Activated naive CD4-positive, alpha-beta T cell treated with anti-CD3 and anti-CD28 coated beads, Interleukin-2, amount 50 U/mL, for 72 hours (primary cell): ENCODE measurements at places on chromosomes 3 and 15. TPM values are rescaled to one million over a fixed set of nuclear protein-coding genes. Genes with fewer than 3 reads are reported as not detected.
A peak's percentile ranks its signal among the peaks of the same experiment; 100 is the strongest.

DNA sequence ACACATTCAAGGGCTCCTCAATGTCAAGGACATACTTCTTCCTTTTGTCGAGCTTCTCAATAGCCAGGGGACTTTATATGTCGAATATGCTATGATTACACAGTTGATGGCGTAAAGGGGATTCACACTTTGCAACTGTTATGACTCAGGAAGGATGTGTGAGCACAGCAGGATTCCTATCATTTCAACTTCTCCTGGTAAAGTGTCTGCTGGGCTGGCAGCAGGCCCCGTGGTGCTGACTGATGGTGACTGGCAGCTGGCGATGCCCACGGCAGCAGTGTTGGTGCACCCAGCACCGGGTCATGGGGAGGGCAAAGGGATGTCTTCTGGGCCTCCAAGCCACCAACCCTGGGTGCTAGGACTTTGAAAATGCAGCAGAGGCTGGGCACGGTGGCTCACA lies 44.8 kb upstream of the GNB5 start:
- no peak for DNase-seq

DNA sequence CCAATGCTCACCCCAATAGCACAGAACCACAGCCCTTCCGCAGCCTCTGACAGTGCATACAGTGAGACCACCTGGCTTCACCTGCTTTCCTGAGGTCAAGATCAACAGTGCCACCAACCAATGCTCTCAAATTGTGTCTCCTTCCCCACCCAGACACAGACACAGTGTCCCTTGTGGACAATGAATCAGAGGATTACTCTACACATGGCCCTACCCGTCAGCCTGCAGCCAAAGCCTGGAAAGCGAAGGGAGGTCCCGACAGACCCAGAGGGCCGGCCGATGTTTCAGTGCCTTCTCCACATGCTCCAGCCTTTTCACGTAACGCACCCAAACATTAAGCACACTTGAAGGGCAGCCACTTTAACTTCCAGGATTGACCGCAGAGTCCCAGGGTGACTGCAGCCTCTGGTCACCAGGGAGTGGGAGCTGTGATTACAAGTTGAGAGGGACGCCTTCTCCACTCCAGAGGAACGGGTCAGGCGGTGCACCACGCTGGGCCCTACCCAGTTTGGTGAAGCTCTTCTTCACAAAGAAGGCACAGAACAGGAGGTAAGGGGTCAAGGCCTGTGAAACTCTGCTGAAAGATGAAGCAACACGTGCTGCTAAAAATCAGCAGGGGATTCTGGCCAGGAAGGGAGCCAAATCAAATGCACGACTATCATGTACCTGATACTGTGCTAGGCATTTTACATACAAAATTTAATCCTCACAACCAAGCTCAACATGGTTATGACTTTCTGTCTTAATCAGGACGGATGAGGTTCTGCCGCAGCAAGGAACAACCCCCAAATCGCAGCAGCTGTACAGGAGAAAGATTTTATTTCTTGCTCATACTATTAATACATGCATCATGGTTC lies 17.2 kb downstream of the KLHL25 start:
- DNase-seq, result no peak

Gene MAP6D1
- not detected for total RNA-seq

DNA sequence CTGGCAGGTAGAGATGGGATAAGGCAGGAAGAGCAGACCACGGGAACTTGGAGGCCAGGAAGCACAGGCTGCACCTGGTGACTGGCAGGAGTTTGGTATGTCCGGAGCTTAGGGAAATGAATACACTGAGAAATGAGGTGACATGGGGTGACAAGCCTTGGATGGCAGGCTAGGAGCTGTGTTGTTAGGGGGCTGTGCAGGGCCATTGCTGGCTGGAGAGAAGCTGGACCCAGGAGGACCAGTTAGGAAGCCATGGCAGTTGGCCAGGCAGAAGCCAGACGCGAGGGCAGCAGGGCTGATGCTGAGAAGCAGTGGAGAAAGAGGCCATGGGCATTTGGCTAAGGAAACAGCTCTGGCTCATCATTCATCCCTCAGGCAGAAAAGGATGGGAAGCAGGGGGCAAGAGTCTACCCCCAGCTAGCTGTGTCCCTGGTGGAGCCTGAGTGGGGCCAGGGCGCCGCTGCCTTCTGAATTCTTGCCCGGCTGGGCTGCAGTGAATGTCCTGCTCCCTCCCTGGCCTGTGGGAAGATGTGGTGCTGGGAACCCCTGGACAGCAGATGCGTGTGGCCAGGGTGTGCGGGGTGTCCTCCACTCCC lies 255.8 kb downstream of the FAM43A start:
- no peak for DNase-seq

DNA sequence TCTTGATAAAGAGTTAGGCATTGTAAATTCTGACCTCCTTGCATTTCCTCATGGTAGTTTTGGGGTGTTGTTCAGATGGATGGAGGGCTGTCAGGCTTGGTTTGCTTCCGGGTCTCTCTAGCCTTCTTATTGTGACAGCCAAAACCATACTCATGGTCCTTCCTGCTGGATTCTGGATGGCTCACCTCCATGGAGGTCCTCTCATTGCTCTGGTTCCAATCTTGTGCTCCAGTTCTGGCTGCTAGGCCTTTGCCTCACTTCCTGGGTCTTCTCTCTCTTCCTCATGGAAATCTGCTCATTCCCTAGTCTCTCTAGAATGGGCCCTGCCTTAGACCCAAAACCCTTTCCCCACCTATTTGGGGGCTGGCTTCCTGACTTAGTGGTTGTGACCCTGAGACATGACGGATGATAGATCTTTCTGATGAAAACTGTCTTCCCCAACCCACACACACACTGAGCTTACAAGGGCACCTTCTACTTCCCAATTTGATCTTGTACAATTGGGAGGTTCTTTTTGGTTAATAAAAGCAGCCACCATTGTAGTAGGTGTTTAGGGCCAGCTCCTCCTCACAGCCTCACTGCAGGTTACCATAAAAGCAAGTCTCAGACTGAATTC lies 66.2 kb upstream of the XCR1 start:
- no peak for DNase-seq

DNA sequence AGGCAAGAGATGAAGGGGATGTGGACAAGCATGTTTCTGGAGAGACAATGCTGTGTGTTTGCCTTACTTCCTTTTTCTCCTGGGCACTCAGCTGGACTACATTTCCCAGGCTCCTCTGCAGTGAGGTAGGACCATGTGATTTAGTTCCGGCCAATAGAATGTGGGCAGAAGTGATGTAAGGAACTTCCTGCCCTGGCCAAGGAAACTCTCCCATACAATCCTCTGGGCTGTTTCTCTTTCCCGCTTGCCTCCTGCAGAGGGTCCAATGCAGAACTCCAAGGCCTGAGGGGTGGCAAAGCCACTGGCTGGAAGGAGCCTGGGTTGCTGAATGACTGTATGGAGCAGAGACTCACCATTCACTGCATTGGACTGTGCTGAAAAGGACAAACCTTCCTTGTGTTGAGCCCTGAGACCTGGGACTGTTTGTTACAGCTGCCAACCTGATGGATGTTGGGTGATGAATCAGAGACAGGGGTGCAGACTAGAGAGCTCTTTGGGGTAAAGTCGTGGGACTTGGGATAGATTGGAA lies 82.7 kb upstream of the SLC6A6 start:
- DNase-seq, result peak; percentile 18

Gene SH3GL3
- total RNA-seq, result not detected

Gene BRPF1
- 24.3 TPM for total RNA-seq

DNA sequence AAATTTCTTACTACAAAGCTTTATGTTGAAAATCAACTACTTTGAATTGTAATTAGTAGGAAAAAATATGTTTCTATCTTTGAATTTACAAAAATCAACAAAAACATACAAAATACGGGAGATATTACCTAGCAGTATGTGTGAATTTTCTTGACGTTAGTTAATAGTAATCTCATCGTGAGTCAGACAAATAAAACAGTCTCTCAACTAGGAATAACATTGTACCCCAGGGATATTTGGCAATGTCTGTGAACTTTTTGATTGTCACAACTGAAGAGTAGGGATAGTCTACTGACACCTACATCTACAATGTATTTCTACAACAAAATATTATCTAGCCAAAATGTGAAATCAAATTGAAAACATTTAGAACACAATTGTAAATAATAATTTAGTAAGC lies 250.3 kb downstream of the POLQ start:
- DNase-seq, result no peak

Gene CILP
- 0.04 TPM for total RNA-seq

Gene EPHA6
- total RNA-seq, result not detected

DNA sequence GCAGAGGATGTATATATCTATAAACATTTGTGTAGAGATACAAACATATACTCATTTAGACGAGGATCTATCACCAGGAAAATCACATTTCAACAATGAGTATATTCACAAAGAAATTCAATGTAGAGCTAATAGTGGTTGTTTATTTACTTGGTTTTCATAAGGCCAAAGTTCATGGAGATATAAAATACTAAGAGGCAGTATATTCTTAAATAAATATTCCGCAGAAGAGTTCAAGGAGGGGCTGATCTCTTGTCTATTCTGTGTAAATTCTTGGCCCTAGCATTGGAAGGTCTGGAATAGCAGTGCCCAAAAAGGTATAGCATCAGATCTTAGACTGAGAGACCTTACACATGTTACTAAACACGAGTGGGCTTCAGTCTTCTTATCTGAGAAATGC lies 122.1 kb downstream of the EDEM1 start:
- DNase-seq, result no peak

Gene MAGI1
- total RNA-seq, result not detected

Gene SUCNR1
- not detected for total RNA-seq

DNA sequence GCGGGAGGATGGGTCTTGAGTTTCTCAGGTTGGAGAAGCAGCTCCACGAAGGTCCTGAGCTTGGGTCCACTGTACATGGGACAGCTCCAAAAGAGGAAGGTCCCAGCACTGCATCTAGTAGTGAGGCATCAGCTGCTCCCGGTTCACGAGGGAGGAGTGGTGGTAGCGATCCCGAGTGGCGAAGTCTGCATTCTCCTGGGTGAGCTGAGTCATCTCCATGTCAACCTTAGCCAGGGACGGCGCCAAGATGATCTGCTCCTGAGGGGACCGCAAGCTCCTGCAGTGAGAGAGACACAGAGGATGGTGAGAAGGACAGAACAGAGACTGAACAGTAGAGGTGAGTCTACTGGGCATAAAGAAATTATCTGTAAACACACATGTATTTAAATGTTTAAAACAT lies 28.0 kb upstream of the HEG1 start:
- DNase-seq, result no peak

DNA sequence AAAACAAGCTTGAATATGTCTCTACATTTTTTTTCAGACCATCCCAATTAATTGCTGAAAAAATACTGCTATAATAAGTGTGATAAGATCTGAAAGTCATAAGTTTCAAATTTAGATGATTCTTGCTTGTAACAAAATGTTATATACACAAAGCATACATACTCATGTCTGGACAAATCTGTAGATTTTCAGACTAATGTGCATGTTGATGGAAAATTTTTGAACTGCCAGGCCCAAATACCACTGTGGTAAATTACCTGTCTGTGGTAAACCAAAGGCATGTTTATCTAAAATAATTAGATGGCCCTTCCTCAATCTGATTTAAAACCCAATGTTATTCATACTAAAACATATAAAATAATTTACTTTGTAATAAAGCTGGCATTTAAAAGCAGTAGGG lies 31.7 kb upstream of the CLDN16 start:
- DNase-seq, result no peak

Gene NR1I2
- total RNA-seq, result 0.60 TPM
